Pancreas (tissue), 10 donors: ENCODE measurements at places on chromosomes 3 and 15. TPM values are rescaled to one million over a fixed set of nuclear protein-coding genes. Genes with fewer than 3 reads are reported as not detected.

SEMA5B gene
- 0.76 TPM for total RNA-seq

LARP6 gene
- total RNA-seq = 5.9 TPM

IL17RD gene
- total RNA-seq = 1.6 TPM

DUSP7 gene
- total RNA-seq = 4.4 TPM

ACTC1 gene
- 0.40 TPM for total RNA-seq

C3orf22 gene
- total RNA-seq = not detected

SERPINI2 gene
- 310 TPM for total RNA-seq

MORC1 gene
- total RNA-seq = not detected

APOD gene
- 35.5 TPM for total RNA-seq

ACTRT3 gene
- total RNA-seq = 0.35 TPM

LYZL4 gene
- total RNA-seq = not detected

HTR3E gene
- not detected for total RNA-seq

SHISA5 gene
- total RNA-seq = 81.6 TPM

SRGAP3 gene
- 6.5 TPM for total RNA-seq

SLC28A2 gene
- total RNA-seq = not detected

ADAMTS9 gene
- total RNA-seq = 15.5 TPM

ARPIN gene
- total RNA-seq = 49.8 TPM

PARP16 gene
- 5.4 TPM for total RNA-seq

SLC22A13 gene
- total RNA-seq = 0.43 TPM

ROPN1 gene
- not detected for total RNA-seq

MESP2 gene
- total RNA-seq = 0.46 TPM

GREM1 gene
- 2.1 TPM for total RNA-seq

ISLR gene
- 1.5 TPM for total RNA-seq

GPR160 gene
- total RNA-seq = 12.7 TPM

DUOXA2 gene
- not detected for total RNA-seq

ANKUB1 gene
- total RNA-seq = not detected

DAZL gene
- total RNA-seq = not detected

DET1 gene
- total RNA-seq = 3.6 TPM

ABHD14A gene
- 10.2 TPM for total RNA-seq

PTPRG gene
- 7.3 TPM for total RNA-seq

ADGRG7 gene
- 0.12 TPM for total RNA-seq

ZNF35 gene
- total RNA-seq = 3.2 TPM

FEZF2 gene
- not detected for total RNA-seq

CLDN16 gene
- total RNA-seq = 0.58 TPM

PLA2G4E gene
- total RNA-seq = 0.06 TPM

RHOV gene
- total RNA-seq = 16.5 TPM

CNTN6 gene
- total RNA-seq = 0.05 TPM

PSMD2 gene
- 38.4 TPM for total RNA-seq

MCF2L2 gene
- 0.54 TPM for total RNA-seq

ZNF609 gene
- total RNA-seq = 10.9 TPM

ADIPOQ gene
- total RNA-seq = 0.37 TPM

NUSAP1 gene
- total RNA-seq = 5.6 TPM

BCL2A1 gene
- 0.20 TPM for total RNA-seq

WDR93 gene
- 0.14 TPM for total RNA-seq

MSL2 gene
- total RNA-seq = 19.2 TPM

KLHL6 gene
- 1.1 TPM for total RNA-seq

CIAO2A gene
- 18.0 TPM for total RNA-seq

TMEM266 gene
- total RNA-seq = 4.8 TPM

AMOTL2 gene
- 35.5 TPM for total RNA-seq

CEP19 gene
- 0.39 TPM for total RNA-seq

ZNF501 gene
- 2.5 TPM for total RNA-seq

RETNLB gene
- total RNA-seq = not detected

CPNE4 gene
- 0.14 TPM for total RNA-seq

FSIP1 gene
- total RNA-seq = 0.34 TPM

CHL1 gene
- 1.4 TPM for total RNA-seq

CLPX gene
- total RNA-seq = 19.5 TPM

GRM7 gene
- total RNA-seq = 0.03 TPM

TRIM69 gene
- 2.4 TPM for total RNA-seq

NOX5 gene
- not detected for total RNA-seq
